ENCODE measurements at places on chromosomes 1 and 21. TPM values are rescaled to one million over a fixed set of nuclear protein-coding genes. Genes with fewer than 3 reads are reported as not detected.

The FMOD gene
- total RNA-seq: 4.4 TPM

The OR2T29 gene
- total RNA-seq: not detected

The CELSR2 gene
- total RNA-seq: 0.43 TPM

The FAM20B gene
- 56.6 TPM for total RNA-seq

The CR1 gene
- total RNA-seq: not detected

The SLC45A1 gene
- total RNA-seq: 0.70 TPM

The L1TD1 gene
- total RNA-seq: not detected

The CDK18 gene
- 33.3 TPM for total RNA-seq

The CFAP126 gene
- total RNA-seq: not detected

The ABCA4 gene
- total RNA-seq: 0.52 TPM

The OR14A16 gene
- total RNA-seq: not detected

The C4BPA gene
- not detected for total RNA-seq

The SLC16A4 gene
- 38.2 TPM for total RNA-seq

The FLG2 gene
- not detected for total RNA-seq

The FCN3 gene
- not detected for total RNA-seq

The IRF6 gene
- total RNA-seq: 1.2 TPM

The RIT1 gene
- total RNA-seq: 72.0 TPM

The BCL2L15 gene
- total RNA-seq: 0.37 TPM

The WNT4 gene
- 6.7 TPM for total RNA-seq

The OR2G6 gene
- not detected for total RNA-seq

The HUNK gene
- not detected for total RNA-seq

The NPPA gene
- total RNA-seq: 0.47 TPM

The RGS8 gene
- not detected for total RNA-seq

The IGSF21 gene
- total RNA-seq: not detected

The SPRR4 gene
- not detected for total RNA-seq

The NR1I3 gene
- not detected for total RNA-seq

The PTPRC gene
- total RNA-seq: 0.05 TPM

The STPG1 gene
- 2.0 TPM for total RNA-seq

The KCNJ6 gene
- 18.3 TPM for total RNA-seq

The MXRA8 gene
- 252 TPM for total RNA-seq

Measured in myocyte (in vitro differentiated cells).